ENCODE measurements at places on chromosomes 7 and 10.
A peak's percentile ranks its signal among the peaks of the same experiment; 100 is the strongest.

DNA sequence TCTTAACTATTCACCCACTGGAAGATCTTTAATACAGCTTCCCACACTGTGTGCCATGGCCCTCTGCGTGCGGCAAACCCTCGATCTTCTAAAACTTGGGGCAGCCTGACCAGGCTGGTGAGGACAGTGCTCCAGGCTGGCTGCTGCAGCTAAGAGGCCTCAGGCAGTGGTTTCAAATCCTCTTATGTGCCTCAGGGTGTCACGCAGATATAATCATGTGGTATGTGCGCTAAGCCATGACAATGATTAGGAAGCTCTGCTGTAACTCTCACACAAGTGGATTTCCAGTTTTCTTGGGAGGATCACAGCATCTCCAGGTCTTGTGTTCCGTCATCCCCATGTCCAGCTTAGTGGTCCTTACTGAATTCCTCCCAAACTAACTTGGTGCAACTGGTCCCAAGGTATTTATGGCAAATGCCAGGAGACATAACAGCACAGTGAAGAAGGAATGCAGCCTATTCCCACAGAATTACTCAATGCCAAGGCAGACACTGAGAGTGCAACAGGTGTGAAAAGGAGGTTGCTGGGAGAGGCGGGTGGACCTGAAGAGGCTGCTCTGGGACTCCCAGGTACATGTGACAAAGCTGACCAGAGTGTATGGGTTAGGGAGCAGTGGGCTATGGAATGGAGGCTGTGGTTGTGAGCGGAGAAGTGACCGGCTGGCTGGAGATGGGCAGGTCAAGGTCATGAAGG, 2.3 kb downstream of the HPS1 start:
- no peak for DNase-seq

DNA sequence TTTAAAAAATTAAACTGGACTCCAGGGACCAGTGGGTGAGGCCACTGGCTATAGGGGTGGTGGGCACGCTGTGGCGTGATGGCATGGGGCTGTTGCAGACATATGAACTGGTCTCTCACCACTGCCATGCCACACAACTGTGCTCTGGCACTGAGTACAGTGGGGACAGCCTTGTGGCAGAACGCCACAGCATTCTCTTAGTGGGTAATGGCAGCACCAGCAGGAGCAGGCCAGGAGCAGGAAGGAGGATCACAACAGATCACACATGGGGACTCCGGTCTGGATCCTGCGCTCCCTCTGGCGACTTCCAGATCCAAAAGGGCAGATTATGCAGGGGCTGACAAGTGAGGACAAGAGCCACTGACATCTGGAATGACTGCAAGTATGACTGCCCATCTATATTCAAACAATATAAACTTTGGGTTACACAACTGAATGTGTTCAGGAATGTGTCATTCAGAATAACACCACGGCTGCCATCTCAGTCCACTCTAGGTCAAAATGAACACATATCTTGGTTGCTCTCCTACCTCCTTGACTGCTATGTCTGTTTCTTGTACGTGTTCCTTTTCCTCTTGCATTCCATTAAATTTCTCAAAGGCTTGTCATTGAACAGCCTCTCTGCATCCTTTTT, 176.0 kb downstream of the KMT2E start:
- no peak for DNase-seq

DNA sequence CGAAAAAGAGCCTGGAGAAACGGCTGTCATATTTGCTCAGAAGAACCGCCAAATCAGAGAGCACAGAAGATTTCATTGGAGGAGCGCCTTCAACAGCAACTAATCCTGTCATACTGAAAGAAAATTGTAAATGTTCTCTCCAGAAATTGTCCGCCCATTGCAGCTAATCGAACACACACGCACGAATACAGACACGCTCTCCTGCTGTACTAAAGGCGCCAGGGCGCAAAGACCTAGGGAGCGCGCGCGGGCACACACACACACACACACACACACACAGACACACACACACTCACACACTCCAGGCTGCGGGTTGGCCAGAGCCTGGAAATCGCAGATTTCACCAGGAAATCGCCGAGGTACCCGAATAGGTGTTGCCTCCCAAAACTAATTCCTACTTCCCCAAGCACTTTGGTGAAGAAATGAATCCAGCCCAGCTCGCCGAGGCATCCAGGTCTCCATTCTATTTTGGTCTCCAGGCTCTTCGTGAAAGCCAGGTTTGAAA, at the start of gene CHRM2:
TSS of gene CHRM2 (plus strand) at position 157 of the 505 bp plus-strand sequence. CDS start 146,214 bp downstream, outside the sequence.
- no peak for DNase-seq

- DNase-seq, result no peak
Observed at GRCh38 chr10:43814663-43815062, 166.0 kb upstream of the ZNF32 start.

- DNase-seq, result no peak
Observed at GRCh38 chr10:62959553-62959952, 143.4 kb upstream of the EGR2 start.

DNA sequence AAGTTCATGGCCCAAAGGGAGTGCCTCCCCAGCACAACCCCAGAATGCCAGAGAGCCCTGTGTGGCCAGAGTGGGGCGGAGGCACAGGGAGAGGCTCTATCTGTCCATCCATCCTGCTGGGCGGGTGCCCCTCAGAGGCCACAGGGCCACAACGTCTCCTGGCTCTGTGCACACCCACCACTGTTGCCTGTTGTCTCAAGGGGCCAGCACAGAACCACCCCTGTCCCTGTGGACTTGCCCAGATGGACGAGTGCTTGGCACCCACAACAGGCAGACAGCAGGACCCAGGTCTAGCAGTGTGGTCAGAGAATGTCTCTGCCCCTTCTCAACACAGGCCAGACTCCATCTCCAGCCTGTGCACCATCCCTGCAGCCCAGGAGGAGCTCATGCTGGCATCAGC, 92.8 kb downstream of the PAXIP1 start:
- no peak for DNase-seq

- DNase-seq, result no peak
Observed at GRCh38 chr7:121570365-121570764, 174.3 kb upstream of the FAM3C start.

DNA sequence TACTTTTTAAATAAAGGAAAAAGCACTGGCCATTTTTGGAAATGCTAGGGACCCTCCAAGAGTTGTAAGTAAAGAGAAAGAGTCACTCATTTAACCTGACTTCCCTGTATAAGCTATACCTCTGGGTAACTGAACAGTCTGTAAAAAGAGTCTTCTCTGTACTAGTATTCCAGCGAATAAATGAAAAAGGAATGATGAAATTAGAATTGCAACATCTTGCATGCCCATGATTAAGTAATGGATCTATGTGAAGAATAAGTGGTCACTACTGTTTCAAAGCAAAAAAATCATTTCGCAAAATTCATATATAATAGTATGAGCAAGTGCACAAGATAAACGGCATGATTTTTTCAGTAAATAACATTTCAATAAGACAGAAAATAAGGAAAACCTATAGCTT, 116.8 kb downstream of the ZFAND4 start:
- no peak for DNase-seq

DNA sequence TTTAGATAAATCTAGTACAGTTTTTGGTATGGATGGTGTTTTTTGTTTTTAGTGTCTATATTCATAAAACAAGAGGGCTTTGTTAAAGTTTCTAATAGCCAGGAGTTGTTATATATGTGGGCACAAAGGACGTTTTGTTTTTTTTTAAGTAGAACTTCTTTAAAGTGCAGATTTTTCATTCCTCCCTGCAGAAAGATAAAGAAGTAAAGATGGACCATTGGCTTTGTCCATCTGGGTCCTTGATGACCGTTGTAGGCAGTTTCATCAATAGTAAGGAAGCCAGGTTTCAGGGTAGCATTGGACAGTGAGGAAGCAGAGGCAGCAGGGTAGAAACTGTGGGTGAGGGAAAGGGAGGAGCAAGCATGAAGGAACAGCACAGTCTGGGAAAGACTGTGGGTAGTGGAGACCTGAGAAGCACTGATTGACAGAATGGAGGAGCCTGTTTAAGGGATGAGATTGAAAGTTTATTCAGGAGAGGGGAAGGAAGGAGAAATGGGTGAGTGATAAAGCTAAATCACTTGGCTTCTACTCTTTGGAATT, 5.3 kb downstream of the CALU start:
- no peak for DNase-seq

DNA sequence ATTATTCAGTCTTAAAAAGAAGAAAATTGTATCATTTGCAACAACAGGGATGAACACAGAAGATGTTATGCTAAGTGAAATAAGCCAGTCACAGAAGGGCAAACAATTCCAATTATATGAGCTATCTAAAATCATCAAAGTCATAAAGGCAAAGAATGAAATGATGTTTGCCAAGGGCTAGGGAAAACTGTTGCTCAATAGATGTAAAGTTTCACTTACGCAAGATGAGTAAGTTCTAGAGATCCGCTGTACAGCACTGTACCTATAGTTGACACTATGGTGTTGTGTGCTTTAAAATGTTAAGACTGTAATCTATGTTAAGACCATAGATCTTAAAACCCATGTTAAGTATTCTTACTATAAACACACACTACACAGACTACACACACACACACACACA, 904.6 kb upstream of the LRRN3 start:
- DNase-seq, result no peak

GRCh38 chr10:35643151-35644049, 1.3 kb upstream of the FZD8 start:
- DNase-seq, result peak; percentile 20

DNA sequence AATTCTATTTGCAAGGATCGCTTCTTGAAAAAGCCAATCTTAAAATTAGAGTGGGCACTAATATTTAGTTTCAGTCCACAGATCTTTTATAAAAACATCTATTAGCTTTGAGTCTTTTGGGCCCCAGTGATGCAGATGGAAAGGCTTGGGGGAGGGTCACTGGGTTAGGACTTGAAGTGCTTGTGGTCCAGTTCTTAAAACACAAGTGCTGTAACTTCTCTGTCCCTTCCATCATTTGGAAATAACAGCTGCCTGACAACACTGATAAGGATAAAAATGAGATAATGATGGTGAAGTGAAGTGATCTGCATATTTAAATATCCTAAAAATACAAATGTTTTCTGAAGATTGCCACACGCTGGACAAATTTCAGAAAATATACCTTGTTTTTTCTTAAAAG, 37.1 kb upstream of the ZRANB1 start:
- no peak for DNase-seq

Data from GM06990 (cell line).